ENCODE measurements at places on chromosomes 16 and 17. TPM values are rescaled to one million over a fixed set of nuclear protein-coding genes. Genes with fewer than 3 reads are reported as not detected.

DNA sequence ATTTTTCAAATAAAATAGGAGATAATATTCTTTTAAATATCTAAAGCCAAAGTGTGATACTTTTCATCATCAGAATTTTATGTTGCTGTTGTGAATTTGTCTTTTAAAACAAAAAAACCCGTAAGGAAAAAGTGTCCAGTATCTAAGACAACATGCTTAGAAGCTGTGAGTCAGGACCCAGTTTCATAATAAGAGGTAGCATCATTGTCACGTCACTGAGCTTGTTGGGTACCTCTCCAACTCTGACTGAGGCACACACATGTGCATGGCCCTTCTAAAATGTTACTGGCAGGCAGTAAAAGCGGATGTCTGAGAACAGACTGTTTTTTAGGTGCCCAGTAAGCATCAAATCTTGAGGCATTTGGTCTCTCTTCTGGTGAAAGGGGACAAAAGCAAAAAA lies 2.5 kb downstream of the CIAPIN1 start:
- DNase-seq = no peak

GRCh38 chr17:27956601-27957445 lies 63.7 kb upstream of the LYRM9 start:
- DNase-seq = no peak

PER1 gene
- 72.6 TPM for polyA plus RNA-seq

- peak; percentile 37 for DNase-seq
Measured at GRCh38 chr16:53566552-53567245, 63.7 kb upstream of the AKTIP start.

SALL1 gene
- polyA plus RNA-seq = 0.06 TPM

ZFP3 gene
- 11.6 TPM for polyA plus RNA-seq

Data from hindlimb muscle (tissue), 1 donor.